ENCODE measurements at places on chromosomes 11 and 22.

GRCh38 chr22:31611061-31611760, 50.8 kb downstream of the PISD start:
- DNase-seq = no peak

GRCh38 chr11:67364783-67365722, 8.3 kb downstream of the CLCF1 start:
- no peak for DNase-seq

DNA sequence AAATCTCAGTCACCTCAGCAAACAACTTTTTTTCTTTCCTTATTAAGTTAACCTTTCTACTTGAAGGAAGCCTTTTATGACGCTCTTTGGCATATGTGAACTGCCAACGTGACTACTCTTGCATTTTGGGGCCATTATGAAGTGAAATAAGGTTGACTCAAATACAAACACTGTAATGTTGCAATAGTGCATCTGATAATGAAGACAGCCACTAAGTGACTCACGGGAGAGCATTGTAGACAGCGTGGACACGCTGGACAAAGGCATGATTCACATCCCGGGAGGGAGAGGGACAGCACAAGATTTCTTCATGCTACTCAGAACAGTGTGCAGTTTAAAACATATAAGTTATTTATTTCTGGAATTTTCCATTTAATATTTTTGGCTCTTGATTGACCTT, 560.8 kb downstream of the ETS1 start:
- DNase-seq = no peak

- DNase-seq = no peak
These were observed 84.4 kb downstream of the GALNT18 start for GRCh38 chr11:11537372-11537771.

DNA sequence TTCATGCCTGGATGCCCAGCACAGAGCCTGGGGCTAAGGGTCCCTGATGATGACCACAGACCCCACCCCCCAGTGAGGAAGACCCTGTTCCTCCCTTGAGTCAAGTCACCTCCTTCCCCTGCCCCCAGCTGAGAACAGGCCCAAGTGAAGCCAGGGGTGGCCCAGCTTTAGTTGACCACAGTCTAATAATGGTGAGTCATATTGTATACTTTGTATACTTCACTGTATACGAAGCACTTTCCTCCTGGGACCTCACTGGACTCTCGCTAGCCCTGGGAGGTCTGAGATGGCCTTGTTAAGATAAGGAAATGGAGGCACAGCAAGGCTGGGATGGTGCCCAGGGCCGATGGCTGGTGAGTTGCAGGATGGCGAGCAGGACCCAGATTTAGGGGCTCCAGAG, 3.7 kb upstream of the FLRT1 start:
- DNase-seq = no peak

- DNase-seq = no peak
These were observed 4.4 kb upstream of the RFPL3 start for GRCh38 chr22:32353292-32353691.

- no peak for DNase-seq
These were observed 7.3 kb upstream of the KCNJ1 start for GRCh38 chr11:128874427-128874826.

GRCh38 chr11:86124251-86125233, 55.7 kb upstream of the PICALM start:
- no peak for DNase-seq

- DNase-seq = peak; percentile 71
These were observed 31.5 kb downstream of the PTPRJ start for GRCh38 chr11:48011798-48012391.

DNA sequence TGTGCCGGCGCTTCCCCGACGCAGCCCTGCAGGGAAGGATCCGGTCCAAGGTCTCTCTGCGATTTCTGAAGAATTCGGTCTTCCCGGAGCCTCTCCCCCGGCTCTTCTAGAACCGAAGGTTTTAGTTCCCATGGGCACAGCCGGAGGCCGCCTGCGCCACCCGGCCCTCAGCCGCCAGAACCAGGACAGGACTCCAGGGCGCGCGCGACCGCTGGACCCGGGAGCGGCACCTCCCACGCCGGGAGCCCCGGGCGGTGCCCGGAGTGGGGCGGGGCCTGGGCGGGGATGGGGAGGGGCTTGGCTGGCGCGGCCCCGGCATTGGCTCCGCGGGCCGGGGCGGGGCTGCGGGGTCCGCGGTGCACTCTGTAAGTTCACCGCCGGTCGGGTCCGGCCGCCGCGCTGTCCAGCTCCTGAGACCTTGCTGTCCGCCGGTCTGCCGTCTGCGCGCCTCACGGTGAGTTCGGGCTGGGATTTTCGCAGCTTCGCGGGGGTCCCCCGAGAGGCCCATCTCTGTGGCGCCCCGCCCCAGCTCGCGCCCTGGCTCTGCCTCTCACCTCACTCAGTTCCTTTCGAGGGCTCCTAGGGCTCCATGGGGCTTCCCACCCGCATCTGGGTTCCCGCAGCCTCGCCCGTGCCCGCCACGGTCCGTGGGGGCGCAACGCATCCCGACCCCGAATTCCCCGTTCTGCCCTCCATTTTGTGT, at the start of gene CDC42EP2:
Gene CDC42EP2, plus strand, starts transcription at position 366 of the 703 bp plus-strand sequence. CDS start 6,033 bp downstream, outside the sequence.
- DNase-seq = peak; percentile 70

DNA sequence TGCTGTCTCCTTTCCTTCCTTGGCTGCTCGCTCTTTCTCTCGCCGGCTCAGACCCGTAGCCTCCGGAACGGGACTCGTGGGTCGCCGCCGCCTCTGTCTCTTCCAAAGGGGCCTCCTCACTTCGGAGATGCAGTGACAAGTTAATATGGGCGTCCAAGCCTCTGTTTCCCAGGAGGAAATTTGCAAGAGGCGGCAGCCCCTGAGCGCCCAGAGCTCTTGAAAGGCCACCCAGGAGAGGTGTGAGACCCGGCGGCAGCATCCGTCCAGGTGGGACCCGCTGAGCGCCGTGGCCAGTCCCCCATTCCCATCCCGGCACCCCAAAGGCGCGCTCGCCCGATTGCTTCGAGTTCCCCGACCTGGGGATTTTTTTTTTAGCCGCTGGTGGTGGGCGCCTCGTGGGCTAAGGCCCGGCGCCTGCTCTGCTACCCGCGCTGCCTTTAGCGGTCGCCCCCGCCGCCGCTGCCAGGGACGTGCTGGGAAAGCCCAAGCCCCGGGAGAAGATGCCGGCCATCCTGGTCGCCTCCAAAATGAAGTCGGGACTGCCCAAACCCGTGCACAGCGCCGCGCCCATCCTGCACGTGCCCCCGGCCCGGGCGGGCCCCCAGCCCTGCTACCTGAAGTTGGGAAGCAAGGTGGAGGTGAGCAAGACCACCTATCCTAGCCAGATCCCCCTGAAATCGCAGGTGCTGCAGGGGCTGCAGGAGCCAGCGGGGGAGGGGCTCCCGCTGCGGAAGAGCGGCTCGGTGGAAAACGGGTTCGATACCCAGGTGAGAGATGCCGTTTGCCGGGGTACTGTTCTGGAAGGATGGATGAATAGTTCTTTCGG, 772 bp downstream of the NAV2 start:
- DNase-seq = no peak

DNA sequence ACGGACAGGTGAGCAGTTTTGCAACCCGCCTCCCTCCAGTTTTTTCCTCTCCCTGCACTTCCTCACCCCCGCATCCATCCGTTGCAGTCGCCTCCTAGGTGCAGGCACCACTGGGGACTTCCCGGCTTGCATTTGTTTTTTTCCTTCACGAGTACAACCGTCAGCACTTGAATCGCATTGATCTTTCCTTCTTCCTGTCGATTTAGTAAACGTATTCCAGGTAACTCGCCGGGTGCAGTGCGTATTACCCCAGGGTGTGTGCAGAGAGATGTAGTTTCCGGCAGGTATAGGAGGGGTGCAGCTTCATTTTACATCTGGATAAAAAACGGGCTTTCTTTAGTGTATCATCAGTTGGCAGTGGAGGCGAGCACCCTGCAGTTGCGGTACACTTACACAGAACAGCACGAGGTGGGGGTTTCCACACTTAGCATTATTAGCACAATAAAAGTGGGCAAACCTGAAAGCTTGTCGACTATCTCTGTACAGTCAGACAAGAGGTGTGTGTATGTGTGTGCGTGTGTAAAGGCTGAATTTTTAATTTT, at the start of gene SORL1-AS1:
Gene SORL1-AS1, minus strand, starts transcription at position 359 of the 542 bp plus-strand sequence.
- peak; percentile 73 for DNase-seq

DNA sequence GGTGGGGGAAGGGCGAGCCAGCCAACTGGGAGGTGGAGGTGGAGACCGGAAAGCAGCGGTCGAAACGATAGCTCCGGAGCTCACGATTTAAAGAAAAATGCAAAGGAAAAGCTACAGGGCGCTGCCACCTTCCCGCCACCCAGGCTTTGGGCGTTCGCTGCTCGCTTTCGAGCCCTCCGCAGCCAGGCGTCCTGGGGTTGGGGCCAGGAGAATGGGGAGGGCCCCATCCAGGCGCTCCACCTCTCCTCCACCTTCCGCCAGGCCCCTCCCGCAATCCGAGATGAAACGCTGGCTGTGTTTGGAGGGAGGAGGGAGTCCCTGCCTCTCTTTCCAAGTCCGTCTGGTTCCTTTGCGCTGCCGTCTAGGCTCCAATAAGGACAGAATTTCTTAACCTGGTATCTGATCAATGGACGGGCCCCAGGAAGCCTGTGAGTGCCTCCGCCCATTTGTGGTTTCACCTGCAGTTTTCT, 483 bp upstream of the ABTB2 start:
- DNase-seq = no peak

GRCh38 chr22:28477556-28477955, 202.1 kb downstream of the TTC28 start:
- no peak for DNase-seq

- DNase-seq = peak; percentile 67
These were observed 14.3 kb downstream of the OR2AG2 start for GRCh38 chr11:6757373-6757967.

DNA sequence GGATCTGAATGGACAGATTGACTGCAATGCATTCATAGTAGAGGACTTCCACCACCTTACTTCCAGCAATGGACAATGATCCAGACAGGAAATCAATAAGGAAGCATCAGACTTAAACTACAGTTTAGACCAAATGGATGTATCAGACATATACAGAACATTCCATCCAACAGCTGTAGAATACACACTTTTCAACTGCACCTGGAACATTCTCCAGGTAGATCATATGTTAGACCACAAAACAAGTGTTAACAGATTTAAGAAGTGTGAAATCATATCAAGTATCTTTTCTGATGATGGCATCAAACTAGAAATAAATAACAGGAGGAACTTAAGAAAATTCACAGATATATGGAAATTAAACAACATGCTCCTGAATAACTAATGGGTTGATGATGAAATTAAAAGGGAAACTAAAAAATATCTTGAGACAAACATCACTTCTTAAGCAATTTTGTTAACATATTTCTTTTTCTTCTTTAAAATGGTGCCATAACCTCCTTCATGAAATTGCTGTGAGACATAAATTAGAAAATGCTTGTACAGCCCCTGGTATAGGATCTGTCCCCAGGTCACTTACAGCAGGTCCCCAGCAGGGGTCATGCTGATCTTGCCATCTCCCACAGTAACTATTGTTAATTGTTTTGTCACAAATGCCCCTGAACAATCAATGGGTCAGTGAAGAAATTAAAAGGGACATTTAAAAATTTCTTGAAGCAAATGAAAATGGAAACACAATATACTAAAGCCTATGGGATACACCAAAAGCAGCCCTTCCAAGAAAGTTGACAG, 100.0 kb upstream of the OR4B1 start:
- no peak for DNase-seq

DNA sequence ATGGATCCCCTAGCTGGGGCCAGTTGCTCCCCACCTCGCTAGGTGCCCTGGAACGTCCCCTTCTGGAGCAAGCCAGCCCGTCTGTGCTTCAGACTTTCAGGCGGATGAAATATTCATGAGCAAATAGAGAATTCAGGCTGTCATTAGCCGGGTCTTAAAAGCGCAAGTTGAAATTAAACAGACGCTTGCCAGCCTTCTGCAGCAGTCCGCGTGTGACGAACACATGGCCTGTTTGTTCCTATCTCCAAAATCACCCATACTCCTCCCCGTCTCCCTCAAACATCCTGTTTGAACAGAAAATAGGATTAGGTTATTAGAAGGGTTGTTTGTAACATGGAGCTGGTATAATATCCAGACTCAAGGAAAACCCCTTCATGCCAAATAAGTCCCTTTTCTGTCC, 38.7 kb downstream of the MYO18B start:
- no peak for DNase-seq

GRCh38 chr11:79080551-79080950, 360.3 kb downstream of the TENM4 start:
- no peak for DNase-seq

DNA sequence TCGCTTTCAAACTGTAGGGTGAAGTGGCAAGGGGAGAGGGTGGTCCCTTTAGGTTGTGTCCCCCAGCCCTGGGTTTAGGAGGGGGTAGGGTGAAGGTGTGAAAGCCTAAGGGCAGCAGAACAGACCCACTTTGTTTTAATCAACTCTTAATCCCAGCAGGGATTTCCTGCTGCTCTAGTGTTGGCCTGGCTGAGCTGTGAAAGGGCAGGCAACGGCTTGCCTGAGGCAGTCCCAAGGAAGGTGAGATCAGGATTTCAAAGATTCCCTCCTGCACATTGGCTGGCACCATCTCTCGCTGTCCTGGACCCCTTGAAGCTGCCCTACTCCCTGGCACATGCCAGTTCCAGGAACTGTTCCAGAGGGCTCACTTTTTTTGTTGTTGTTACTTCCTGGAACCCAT, 221.3 kb downstream of the INSC start:
- no peak for DNase-seq

DNA sequence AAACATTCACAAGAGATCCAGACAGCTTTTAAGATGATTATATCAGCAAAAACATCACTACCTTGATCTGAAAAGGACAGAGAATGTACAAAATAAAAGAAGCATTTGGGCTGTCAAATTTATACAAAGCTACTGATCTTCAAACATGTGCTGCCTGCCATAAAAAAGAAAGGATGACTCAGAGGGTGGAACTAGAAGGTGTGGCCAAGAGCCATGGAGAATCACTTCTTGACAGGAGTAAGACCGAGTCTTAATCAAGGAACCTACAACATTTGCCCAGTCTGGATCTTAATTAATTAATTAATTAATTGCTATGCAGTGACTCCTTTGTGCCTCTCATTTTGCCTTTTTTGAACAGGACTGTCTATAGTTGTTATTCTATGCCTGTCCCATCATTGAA, 33.2 kb downstream of the C11orf96 start:
- DNase-seq = no peak

GRCh38 chr11:19739872-19740271, 27.2 kb downstream of the NAV2 start:
- no peak for DNase-seq

GRCh38 chr11:13993096-13993765, 30.7 kb downstream of the SPON1 start:
- no peak for DNase-seq

All from stimulated activated CD4-positive, alpha-beta T cell treated with anti-CD3 and anti-CD28 coated beads, Interleukin-4, amount 100 ng/mL, for 24 hours (primary cell).